ENCODE measurements at places on chromosomes 6 and 20. TPM values are rescaled to one million over a fixed set of nuclear protein-coding genes. Genes with fewer than 3 reads are reported as not detected.

DNA sequence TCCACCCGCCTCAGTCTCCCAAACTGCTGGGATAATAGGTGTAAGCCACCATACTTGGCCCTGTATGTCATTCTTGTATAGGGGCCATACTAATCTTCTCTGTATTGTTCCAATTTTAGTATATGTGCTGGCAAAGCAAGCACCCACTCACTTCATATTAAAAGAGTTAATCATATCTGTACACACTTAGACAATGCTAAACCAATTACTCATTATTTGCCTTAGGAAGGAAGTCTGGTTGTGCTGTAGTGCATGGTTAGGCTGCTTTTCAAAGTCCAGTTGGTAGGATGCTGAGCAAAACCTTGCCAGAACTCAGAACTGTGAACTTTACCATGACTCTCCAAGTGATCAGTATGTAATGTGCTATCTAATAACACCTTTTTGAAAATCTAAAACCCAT, 88.6 kb downstream of the LIN28B start:
- DNase-seq: no peak

DNA sequence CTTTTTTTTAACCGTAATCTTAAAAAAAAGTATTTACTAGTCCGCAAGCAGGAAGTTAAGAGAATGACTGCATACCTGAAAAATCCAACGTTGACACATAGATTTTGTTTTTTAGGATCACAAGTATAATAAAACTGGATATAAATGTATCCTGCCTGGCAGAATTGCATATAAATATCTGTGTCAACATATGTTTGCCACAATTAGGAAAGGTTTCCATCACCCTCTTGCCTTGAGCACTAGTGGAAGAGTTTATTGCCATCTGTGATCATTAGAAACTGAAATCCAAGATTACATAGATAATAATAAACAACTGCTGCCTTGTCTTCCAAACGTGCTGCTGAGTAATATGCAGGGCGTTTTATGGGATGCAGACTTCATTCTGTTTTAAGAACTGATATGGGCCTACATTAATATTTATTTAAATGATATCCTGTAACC, 27.9 kb downstream of the PLEKHG1 start:
- no peak for DNase-seq

DNA sequence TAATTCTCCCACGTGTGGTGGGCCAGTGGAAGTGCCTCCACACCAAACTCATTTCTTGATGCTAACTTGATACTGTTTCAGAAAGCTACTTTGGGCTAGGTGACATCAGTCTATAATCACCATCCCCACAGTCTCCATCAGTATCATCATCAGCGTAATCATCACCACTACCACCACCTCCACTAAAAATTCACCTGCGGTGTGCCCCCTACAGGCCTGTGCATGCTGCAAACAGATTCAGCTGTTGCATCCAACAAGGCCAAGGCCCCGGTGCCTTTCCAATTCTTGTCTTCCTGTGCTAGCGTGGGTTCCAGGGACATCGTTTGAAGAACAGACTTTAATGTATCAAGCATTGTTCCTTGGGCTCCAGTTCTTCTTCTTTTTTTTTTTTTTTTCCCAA, 201.3 kb upstream of the EXOC2 start:
- no peak for DNase-seq

GRCh38 chr6:154301839-154302752, 54.5 kb downstream of the IPCEF1 start:
- no peak for DNase-seq

DNA sequence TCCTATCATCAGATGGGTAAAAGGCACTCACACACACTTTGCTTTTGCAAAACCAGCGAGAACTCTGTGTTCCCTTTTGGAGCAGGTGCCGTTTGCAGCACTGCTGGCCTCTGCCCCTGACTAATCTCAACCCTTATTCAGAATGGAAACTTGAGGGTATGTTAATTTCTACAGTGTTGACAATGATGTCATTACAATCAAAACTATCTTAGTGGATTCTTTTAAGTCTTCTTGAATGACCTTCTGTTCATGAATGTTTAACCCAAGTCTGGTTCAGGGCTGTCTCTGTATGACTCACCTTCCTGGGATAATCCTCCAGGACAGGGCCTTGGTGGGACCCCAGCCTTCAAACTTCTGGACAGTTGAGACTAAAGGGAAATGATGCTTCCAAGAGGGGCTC, 197.9 kb downstream of the CDH4 start:
- no peak for DNase-seq

- no peak for DNase-seq
These were observed 213.7 kb downstream of the PRL start for GRCh38 chr6:22083119-22083518.

DNA sequence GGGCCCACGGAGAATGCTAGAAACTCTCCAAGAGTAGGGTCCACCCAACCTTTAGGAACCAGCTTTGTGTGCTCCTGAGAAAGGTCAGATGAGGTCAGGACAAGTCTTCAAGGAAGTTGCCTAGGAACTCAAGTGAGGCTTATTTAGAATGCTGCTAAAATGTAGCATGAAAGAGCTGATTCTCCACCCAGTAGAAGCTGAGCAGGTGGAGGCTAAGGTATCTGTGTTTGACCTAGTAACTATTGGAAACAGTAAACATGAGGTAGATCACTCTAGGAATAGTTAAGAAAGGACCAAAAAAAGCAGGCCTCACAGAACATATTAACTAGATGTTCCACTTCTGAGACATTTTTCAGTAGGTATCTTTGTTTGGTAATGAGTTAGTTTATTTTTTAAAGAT, 13.9 kb downstream of the CEP43 start:
- DNase-seq: no peak

DNA sequence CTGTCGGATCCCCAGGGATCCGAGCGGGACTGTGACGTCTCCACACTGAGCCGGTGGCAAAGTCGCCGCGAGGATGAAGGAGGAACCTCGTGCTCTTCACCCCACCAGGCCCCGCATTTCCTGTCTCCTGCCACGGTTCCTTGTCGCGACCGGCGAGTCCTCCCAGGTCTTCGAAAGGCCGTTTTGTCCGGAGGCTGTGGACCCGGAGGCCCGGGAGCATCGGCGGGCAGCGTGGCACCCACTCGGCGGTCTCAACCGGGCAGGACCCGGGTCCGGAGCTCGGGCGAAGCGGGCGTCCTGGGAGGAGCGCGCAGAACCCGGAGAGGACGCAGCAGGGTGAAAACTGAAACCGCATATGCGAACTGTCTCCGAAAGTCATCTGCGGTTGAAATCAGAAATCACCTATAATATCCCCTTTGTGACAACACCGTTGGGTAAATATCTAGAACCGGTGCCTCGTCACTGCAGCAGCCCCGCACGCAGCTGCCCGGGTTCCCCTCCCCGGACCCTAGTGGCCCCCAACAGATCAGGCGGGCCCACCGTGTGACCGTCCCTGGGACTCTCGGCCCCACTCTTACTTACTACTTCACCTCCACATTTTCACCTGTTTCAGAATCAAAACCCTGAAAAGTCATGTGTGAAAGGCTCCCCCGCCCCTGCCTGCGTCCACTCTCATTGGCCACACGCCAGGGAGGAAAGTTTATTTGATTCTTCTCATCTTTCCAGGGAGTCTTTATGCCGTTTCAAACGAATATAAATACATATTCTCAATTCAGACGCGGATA, 3.1 kb upstream of the ULBP2 start:
- DNase-seq: no peak

GRCh38 chr6:3850451-3851203, 1.5 kb downstream of the FAM50B start:
- DNase-seq: no peak

DNA sequence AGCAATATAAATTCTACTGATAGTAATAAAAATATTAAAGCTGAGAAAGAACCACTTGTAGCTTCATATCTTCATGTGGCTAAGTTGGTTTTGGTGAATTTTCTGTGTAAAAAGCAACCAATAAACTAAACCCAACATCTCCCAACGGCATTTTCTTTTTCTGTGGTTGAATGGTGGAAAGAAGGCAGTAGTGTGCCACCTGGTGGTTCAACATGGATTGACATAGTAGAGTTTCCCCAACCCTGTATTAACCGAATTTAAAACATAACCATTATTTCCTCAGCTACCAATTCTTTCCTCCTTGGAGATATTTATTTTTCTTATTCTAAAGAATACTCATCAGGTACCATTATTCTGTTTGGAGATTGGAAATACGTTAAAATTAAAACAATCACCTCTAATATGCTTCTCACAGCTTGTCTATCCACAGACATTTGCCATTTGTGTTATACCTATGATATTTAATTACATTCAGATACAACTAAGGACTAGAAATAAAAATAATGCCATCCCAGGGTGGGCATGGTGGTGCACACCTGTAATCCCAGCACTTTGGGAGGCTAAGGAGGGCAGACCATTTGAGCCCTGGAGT, 117.1 kb upstream of the EEF1E1 start:
- DNase-seq: peak; percentile 25

GRCh38 chr20:32343439-32343838, 14.7 kb upstream of the ASXL1 start:
- DNase-seq: no peak

- no peak for DNase-seq
These were observed 2.7 kb downstream of the GUCA1A start for GRCh38 chr6:42175860-42176259.

DNA sequence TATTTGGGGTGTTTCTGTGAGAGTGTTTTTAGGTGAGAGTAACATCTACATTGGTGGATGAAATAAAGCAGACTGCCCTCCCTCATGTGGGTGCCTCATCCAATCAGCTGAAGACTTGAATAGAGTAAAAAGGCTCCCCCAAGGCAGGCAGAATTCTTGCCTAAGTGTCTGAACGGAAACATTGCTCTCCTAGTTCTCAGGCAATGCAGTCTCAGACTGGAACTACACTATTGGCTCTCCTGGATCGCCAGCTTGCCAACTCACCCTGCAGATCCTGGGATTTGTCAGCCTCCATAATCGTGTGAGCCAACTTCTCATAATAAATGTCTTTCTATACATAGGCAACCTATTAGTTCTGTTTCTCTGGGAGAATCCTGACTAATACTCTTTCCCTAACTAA, 5.5 kb upstream of the TMEM170B start:
- DNase-seq: no peak

- no peak for DNase-seq
These were observed 144.2 kb downstream of the REV3L start for GRCh38 chr6:111338843-111339242.

DNA sequence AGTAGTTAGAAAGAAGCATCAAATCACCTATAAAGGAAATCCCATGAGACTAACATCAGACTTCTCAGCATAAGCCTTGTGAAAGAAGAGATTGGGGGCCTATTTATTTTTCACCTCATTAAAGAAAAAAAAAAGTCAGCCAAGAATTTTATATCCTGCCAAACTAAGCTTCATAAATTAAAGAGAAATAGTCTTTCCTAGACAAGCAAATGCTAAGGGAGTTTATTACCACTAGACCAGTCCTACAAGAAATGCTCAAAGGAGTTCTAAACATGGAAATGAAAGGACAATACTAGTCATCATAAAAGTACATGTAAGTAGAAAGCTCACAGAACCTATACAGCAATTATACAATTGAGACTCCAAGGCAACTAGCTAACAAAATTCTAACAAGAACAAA, 96.5 kb upstream of the OLIG3 start:
- DNase-seq: no peak

FITM2 gene
- 11.6 TPM for total RNA-seq

MKKS gene
- 19.0 TPM for total RNA-seq

SCRT2 gene
- total RNA-seq: 0.17 TPM

TOX2 gene
- 8.8 TPM for total RNA-seq

MROH8 gene
- total RNA-seq: 16.7 TPM

C6orf132 gene
- total RNA-seq: 30.8 TPM

JPH2 gene
- 29.1 TPM for total RNA-seq

IMPG1 gene
- total RNA-seq: not detected

All from prostate gland (tissue), 2 donors.